CD8-positive, alpha-beta memory T cell (primary cell): ENCODE measurements at places on chromosomes 5 and 9. TPM values are rescaled to one million over a fixed set of nuclear protein-coding genes. Genes with fewer than 3 reads are reported as not detected.

DNA sequence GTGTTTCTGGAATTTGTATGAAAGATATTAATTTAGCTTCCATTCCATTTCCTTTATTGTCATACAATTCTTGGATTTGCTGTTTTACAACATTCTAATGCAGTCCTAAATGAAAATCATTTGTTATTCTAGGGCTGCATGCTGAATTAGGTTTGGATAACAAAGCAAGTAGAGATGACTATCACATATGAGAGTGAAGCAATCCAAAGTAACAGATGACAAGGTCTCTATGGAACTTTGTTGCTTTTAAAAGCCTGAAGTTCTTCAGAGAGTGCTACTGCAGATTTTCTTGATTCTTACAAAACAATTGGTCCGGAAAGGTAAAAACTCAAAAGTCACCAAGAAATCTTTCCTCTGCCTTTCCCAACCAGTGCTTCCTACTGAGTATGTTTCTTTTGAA is 56.9 kb upstream of the VCAN start:
- H3K27me3 ChIP-seq: no peaks in the 10 kb centered on the region
- H3K4me3 ChIP-seq: no peak overlapping the region
- no peak for DNase-seq
- H3K27ac ChIP-seq: no peak overlapping the region
- no peaks in the 10 kb centered on the region for H3K4me1 ChIP-seq
- no peaks in the 10 kb centered on the region for H3K36me3 ChIP-seq

DNA sequence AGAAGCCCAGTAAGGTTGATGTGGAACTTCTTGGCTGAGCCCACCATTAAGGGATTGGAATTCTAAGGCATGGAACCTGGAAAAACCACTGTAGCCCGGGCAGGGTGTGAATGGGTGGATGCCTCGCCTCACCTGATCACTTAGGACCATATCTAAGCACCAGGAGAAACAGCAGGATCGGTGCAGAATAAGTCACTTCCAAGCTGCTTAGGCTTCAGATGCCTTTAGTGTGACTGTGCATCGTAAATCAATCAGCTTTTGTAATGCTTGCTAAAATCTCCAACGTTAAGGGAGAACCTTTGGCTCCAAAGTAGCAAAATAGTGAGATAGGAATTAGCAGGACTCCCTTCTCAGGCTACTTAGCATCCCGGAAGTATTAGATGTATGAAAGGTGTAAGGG is 103.9 kb upstream of the MEGF10 start:
- no peaks in the 10 kb centered on the region for H3K27me3 ChIP-seq
- H3K4me3 ChIP-seq: no peak overlapping the region
- no peaks in the 10 kb centered on the region for H3K4me1 ChIP-seq
- no peaks in the 10 kb centered on the region for H3K36me3 ChIP-seq
- H3K27ac ChIP-seq: no peak overlapping the region

Gene MARCOL
- not detected for total RNA-seq

GRCh38 chr5:76269932-76270610 is 133.0 kb upstream of the IQGAP2 start:
- H3K36me3 ChIP-seq: no peaks in the 10 kb centered on the region
- DNase-seq: no peak
- no peaks in the 10 kb centered on the region for H3K27me3 ChIP-seq
- H3K27ac ChIP-seq: no peak overlapping the region

GRCh38 chr5:65828022-65828896 is 98.1 kb upstream of the ERBIN start:
- H3K4me1 ChIP-seq: peaks cover 5% of the 10 kb centered on the region
- no peak overlapping the region for H3K4me3 ChIP-seq
- no peak overlapping the region for H3K27ac ChIP-seq
- no peaks in the 10 kb centered on the region for H3K36me3 ChIP-seq
- no peaks in the 10 kb centered on the region for H3K27me3 ChIP-seq

GRCh38 chr5:144328494-144328893 is 157.8 kb downstream of the KCTD16 start:
- H3K27me3 ChIP-seq: no peaks in the 10 kb centered on the region
- DNase-seq: no peak
- H3K27ac ChIP-seq: no peak overlapping the region
- H3K4me1 ChIP-seq: no peaks in the 10 kb centered on the region
- H3K36me3 ChIP-seq: no peaks in the 10 kb centered on the region
